ENCODE measurements at places on chromosomes 12 and 14.
A peak's percentile ranks its signal among the peaks of the same experiment; 100 is the strongest.

DNA sequence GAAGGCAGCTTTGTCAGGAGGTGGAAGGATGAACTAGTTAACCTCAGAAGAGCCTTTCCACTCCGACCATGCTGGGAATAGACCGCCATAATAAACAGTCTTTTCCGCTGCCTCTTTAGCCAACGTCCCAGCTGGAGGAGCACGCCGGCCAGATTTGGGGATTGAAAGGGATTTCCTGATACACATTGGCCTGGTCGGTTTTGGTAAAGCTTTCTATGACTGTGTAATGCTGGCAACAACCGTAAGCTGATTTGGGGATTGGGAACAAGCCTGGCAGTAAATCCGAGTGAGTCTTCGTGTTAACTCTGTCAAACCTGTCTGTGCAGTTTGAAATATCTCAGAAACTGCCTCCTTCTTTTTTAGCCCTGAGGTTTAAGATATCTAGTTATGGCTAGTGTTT, 87.0 kb downstream of the DAD1 start:
- no peak for DNase-seq

DNA sequence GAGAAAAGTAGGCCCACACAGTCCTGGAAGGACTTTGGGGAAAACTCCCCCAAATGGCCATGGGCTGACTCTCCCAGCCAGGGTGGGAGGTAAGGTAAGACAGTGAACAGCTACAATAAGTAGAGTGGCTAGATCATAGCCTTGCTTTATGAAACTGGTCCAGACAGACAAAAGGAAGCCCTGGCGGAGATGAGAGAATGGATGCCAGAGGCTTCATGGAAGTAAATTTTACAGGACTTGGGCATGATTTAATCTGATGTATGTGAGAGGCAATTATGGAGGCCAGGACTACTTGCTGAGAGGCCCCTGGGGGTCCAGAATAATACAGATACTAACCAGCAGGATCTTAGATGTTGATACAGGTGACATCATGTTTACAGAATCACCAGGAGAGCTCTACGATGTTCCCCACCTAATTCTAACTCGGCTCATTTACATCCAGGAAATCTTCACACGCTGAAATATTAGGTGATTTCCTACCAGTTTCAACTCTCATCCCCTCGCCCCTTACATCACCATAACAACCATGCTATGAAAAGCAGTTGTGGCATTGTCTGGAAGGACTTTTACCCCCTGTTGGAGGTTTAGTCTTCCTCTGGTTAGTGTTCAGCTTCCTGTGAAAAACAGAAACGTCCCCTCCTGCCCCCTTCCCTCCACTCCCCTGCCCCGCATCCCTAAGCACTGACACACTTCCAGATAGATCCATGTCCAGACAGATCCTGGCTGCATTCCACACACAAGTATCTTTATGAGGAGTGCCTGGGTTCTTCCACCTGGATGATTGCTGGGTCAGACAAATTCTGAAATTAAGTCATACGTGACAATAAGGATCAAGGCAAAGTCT, 39.5 kb upstream of the NT5DC3 start:
- DNase-seq = peak; percentile 86

DNA sequence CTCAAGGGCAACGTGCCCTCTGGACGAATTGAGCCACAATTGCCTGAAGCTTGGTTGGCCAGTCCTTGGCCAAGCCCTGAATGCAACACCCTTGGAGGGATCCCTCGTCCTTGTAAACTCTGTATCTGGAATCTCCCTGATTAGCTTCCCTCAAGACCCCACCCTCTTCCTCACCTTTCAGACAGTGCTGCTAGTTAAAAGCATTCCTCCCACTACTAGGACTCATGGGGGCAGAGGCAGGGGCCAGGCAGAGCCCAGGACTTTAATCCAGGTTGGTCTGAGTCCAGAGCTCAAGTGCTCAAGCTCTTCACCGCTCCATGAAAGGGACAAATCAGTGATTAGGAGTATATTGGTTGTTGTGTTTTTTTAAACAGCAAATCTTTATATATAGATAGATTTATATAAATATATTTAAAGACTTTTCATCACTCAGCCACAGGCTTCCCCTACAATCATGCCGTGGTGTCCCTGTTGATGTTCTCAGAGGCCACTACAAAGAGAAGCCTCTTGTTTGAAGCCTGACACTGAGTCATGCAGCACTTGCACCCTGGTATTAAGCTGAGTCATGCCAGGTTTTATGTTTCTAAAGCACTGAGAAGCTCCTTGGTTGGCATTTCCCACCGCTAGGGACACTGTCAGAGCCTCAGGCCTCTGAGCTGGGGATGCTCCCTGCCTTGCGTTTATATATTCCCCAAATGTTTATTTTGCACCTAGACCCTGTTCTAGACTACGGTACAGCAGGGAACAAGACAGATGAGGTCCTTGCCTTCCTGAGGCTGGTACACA, 53.8 kb upstream of the GSC start:
- DNase-seq = no peak

- DNase-seq = no peak
Observed at GRCh38 chr14:61477712-61478462, 156.5 kb downstream of the PRKCH start.

DNA sequence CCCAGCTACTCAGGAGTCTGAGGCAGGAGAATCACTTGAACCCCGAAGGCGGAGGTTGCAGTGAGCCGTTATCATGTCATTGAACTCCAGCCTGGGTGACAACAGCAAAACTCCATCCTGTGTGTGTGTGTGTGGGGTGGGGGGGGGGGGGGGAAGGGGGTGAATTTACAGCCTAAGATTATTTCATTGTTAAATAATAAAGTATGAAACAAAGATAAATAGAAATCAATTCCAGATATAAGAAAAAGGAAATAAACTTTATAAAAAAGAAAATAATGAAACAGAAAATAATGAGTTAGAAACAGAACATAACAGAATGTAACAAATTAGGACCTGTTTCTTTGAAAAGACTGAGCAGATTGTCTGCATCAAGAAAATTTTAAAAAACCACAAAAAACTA, 83.5 kb downstream of the INSM2 start:
- no peak for DNase-seq

DNA sequence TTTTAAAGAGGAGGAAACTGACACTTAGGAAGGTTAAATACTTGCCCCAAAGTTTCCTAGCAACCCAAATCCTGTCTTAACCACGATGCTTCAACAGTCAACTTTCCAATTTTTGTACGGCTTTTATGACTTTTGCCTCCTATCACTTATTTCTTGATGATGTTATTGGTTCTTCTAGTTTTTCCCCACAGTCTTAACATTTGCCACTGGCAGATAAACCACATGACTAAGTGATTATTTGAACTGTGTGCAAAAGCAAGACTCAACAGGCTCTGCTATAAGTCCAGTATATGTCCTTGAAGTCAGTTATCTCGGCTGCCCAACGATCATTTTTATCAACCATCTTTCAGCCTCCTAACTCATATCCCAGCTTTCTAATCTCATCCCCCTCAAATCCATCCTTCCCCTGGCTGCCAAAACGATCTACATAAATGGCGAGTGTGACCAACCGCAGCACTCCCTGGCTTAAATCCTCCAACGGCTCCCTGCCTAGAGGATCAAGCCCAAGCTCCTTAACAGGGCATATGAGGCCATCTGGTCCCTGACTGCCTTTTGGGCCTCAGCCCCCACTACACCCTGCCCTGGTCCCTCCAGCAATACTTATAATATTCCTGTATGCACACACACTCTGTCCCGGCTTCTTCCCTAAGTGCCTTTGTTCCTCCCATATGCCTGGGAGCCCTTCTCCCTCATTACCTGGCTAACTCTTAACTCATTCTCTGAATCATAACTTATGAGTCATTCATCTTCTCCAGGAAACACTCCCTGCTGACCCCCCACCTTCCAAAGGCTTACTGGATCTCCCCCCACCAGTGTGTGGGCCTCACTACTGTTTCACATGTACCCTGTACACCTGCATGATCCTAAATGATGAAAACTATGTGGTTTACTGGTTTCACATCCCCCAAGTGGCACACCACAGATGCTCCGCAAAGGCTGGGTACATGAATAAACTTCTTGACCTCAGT, 8.8 kb downstream of the VPS37B start:
- peak; percentile 86 for DNase-seq

GRCh38 chr12:119176267-119177055, 2.3 kb upstream of the HSPB8 start:
- DNase-seq = peak; percentile 92

DNA sequence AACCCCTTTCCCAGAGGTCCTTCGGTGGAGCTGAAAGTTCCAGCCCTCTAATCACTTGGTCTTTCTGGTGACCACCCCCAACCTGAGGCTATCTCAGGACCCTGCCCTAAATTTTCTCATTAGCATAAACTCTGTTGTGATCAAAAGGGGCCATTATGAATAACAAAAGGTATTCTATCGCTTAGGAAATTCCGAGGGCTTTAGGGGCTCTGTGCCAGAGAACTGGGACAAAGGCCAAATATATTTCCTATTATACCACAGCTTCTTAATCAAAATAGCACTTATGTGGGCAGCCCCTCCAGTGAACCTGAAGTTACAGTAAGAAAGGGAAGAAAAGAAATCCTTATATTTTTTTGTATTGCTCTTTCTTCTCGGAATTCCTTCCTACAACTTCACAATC, 125.3 kb upstream of the NPAS3 start:
- no peak for DNase-seq

DNA sequence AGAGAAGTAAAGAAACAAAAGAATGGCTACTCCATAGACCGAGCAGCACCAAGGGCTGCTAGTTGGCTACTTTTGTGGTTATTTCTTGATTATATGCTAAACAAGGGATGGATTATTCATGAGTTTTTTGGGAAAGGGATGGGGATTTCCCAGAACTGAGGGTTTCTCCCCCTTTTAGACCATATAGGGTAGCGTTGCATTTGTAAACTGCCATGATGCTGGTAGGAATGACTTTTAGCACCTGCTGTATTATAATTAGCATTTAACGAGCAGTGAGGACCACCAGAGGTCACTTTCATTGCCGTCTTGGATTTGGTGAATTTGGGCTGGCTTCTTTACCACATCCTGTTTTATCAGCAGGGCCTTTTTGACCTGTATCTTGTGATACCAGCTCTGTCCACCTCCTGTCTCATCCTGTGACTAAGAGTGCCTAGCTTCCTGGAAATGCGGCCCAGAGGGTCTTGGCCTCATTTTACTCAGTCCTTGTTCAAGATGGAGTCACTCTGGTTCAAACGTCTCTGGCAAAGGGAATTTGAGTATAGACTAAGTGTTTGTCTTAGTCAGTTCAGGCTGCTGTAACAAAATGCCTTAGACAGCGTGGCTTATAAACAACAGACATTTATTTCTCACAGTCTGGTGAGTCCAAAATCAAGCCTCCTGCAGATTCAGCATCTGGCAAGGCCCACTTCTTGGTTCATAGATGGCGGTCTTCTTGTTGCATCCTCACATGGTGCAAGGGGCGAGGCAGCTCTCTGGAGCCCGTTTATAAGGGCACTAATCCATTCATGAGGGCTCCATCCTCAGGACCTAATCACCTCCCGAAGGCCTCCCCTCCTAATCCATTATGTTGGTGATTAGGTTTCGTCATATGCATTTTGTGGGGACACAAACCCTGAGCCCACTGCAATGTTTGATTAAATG, 348.3 kb upstream of the SFSWAP start:
- no peak for DNase-seq

GRCh38 chr14:101582294-101582693, 21.0 kb downstream of the DIO3 start:
- DNase-seq = no peak

DNA sequence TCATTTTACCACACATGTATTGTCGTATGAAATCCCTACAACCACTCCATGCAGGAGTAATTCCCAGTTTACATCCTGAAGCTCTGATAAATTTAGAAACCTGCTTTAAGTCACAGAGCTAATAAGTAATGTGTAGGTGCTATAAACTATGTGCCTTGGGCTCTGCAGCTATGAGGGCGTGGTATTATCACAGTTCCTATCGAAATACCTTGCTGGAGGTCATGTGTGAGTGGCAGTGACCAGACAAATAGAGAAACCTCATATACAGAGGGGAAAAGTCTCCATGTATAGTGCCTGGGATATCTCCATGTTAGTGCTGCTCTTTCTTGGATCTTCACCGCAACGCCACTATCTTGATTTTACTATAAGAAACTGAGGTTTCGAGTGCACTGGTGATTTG, 883 bp upstream of the TBC1D15 start:
- DNase-seq = no peak

- no peak for DNase-seq
Observed at GRCh38 chr14:89908712-89909450, 45.6 kb downstream of the EFCAB11 start.

DNA sequence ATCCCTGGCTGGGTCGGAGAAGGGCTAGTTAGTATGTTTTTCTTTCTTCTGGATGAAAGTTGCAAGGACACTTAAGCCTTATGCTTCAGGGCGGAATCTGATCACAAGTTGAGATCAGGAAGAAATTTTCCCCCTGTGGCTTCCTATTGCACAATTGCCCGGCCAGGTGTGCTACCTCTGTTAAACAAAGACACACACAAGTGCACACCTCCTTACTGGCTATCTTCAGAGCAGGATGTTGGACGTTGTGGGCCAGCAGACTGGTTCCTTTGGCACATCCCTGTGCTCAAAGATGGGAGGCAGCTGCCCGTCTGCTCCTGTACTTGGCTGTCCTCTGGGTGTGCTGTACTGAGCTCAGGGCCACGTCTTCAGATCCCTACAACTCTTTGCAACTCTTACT, 19.1 kb downstream of the ETV6 start:
- no peak for DNase-seq

DNA sequence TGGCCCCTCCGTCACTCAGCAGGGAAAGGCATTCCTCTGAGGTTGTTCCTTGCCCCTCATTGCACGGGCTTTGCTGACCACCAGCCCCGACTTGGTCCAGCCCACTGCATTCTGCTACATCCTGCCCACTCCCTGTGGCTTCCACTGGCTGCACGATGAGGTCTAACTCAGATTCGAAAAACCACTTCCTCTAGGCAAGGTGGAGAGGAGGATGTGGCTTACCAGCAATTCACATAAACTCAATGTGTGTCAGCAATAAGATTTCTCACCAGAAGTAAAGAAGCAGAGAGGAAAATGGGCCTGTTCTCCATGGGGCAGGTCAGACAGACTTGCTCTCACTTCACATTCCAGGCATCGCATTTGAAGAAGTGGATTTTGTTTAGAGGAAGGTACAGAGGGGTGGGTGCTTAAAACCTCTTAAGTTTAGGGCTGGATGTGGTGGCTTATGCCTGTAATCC, 14.7 kb downstream of the GPR68 start:
- DNase-seq = no peak

- DNase-seq = no peak
Observed at GRCh38 chr12:4984971-4985370, 58.7 kb upstream of the KCNA5 start.

DNA sequence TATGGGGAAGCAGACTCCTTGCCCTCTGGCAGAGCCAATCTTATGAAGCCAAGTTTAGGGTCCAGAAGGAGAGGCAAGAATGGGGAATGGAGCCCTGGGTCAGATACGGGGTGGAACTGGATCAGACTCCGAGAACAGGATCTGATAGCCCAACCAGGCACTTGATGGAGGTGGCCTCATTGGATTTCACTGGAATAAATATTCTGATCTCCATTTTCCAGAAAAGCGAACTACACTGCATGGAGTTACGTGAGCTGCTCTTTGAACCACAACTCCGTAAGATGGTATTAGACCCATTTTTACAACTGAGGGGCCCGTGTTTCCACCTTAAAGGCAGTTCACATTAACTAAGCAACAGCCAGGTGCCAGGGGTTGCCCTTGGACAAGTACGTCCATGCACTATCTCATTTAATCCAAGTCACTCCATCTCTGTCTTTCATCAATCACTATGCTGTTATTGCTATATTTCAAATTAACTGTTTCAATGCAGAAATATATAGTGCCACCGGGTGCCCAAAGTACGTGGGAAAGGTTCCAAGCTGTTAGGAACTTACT, 155.2 kb downstream of the BCL11B start:
- DNase-seq = no peak
